ENCODE measurements at places on chromosomes 5 and 9. TPM values are rescaled to one million over a fixed set of nuclear protein-coding genes. Genes with fewer than 3 reads are reported as not detected.

The AGXT2 gene
- total RNA-seq, result not detected

The IFNK gene
- total RNA-seq, result not detected

The SAXO1 gene
- total RNA-seq, result 0.10 TPM

The VLDLR gene
- total RNA-seq, result 63.2 TPM

DNA sequence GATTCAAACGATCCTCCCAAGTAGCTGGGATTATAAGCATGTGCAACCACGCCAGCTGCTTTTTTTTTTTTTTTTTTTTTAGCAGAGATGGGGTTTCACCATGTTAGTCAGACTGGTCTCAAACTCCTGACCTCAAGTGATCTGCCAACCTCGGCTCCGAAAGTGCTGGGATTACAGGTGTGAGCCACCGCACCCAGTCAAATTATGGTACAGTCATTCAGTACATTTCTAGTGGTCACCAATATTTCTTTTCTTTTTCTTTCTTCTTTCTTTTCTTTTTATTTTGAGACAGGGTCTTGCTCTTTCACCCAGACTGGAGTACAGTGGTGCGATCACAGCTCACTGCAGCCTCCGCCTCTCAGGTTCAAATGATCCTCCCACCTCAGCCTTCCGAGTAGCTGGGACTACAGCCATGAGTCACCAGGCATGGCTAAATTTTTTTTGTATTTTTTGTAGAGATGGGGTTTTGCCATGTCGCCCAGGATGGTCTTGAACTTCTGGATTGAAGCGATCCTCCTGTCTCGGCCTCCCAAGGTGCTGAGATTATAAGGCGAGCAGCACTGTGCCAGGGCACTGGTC lies 25.4 kb upstream of the DCP2 start:
- DNase-seq, result no peak

Measured in astrocyte (in vitro differentiated cells and primary cell).